ENCODE measurements at places on chromosomes 11 and 22. TPM values are rescaled to one million over a fixed set of nuclear protein-coding genes. Genes with fewer than 3 reads are reported as not detected.

FAM83F gene
- total RNA-seq, result 0.82 TPM

- DNase-seq, result no peak
Measured at GRCh38 chr11:69001243-69002081, 11.6 kb downstream of the MRGPRF start.

- no peak for DNase-seq
Measured at GRCh38 chr11:68958211-68958610, 22.6 kb downstream of the MRGPRD start.

GRCh38 chr11:107591378-107592230 lies 657 bp downstream of the ELMOD1 start:
- peak; percentile 21 for DNase-seq

DNA sequence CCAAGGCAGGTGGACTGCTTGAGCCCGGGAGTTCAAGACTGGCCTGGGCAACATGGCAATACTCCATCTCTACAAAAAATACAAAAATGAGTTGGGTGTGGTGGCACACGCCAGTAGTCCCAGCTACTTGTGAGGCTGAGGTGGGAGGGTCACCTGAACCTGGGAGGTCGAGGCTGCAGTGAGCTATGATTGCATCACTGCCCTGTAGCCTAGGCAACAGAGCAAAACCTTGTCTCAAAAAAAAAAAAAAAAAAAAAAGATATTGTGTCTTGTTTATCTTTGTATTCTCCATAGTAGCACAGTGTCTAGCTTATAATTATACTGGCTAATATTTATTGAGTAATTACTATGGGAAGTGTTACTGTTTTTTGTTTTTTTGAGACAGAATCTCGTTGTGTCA lies 15.8 kb upstream of the GPHA2 start:
- DNase-seq, result no peak

DNA sequence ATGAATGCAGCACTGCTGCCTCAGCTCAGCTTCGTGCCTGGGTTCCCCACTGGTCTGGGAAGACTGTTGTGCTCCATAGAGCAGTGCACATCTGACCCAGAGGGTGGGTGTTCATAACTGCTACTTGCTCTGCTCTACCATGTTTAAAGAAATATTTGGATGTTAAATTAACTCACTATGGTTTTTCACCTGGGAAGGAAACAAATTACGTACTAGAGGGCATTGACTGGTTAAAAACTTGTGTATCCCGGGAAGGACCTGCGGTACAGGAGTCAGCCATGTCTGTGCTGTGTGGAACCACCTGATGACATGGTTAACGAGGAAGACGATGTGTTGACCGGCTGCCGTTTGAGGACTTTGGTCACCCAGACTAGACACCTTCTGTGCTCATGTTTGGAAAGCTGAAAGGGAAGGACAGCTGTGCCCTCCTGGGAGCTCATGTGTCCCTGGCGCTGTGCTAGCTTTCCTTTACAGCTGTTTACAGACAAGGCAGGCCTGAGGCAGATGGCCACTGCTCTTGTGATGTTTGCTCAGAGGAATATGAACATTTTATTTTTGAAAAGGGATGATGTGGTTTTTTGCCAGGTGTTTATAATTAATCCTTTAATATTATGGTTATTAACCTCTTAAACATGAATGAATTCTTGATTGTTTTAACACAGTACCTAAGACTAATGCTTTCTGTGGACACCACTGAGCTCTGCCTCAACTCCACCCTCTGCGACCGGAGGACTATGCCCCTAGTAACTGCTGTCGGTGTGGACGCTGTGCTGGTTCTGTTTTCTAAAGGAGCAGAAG lies 14.3 kb upstream of the AIFM3 start:
- DNase-seq, result no peak

DNA sequence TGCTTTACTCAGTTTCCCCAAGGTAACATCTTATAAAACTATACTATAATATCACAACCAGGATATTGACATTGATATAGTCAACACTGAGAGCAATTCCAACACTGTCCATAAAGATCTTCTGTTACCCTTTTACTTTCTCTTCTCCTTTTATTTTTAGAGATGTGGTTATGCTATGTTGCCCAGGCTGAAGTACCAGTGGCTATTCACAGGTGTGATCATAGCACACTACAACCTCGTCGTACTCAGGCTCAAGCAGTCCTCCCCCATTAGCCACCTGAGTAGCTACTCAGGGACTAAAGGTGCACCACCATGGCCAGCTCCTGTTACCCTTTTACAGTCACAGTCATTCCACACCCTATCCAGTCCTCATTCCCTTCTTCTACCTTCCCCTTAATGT lies 119.7 kb downstream of the CWF19L2 start:
- no peak for DNase-seq

SLC29A2 gene
- total RNA-seq, result 6.6 TPM

CRACR2B gene
- 2.6 TPM for total RNA-seq

DNA sequence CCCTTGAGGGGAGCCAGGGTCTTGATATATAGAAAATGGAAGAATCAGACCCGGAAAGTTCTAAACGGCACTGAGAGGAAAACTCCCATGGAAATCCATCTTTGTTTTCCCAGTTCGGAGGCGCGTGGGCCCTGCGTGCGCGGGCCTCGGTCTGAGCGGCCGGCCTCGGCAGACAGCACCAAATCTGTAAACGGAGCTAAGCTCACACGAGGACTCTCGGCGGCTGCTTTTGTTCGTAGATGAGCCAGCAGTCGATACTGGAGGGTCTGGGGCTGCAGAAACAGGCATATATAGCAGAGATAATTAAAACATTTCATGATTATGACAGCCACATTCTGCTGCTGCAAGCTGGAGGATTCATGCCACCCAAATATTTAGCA lies 68.5 kb upstream of the PPARA start:
- no peak for DNase-seq

DNA sequence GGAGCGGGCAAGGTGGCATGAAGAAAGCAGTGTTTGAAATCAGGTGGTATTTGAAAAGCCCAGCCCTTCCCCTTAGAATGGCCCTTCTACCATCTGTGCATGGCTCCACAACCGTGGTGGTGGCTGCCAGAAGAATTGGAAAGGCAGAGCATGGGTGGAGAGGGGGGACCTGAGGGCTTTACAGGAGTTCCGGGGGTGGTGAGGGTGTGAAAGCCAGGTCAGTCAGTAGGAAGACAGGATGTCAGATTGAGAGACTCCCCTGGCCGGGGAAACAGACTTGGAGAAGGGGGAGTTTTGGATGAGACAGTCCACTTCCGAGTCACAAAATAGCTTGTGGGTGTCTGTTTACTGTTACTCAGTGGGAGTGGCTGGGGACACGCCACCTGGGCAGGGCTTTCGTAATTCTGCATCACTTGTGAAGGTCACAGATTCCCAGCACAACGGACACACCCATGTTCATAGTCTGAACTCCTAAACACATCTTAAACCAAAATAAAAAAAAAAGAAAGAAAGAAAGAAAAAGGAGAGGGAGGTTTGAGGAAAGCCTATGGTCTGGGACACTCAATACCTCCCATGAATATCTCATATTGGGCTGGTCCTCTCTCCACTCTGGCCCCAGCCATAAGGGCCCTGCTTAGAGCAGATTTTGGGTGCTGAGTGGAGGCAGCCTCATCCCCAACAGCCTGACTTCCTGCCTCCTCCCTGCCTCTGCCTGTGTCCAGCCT lies 24.4 kb upstream of the SMIM35 start:
- no peak for DNase-seq

DNA sequence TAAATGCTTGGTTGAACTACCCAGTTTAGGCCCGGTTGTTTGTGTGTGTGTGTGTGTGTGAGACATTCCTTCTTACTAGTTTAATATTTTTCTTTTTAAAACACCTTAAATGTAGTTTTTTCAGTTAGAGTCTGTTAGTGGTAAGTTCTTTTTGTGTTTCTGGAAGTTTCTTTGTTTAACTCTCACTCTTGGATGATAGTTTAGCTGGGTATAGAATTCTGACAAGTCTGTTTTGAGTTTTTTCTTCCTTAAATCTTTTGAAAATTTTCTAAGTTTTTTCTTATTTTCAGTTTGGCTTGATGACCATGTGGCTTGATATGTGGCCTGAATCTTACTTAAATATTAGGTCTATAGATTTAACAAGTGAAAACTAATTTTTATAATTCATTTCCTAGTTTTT lies 60.1 kb downstream of the PDE3B start:
- DNase-seq, result no peak

- peak; percentile 77 for DNase-seq
Measured at GRCh38 chr11:10351765-10352641, 47.1 kb downstream of the ADM start.

DNA sequence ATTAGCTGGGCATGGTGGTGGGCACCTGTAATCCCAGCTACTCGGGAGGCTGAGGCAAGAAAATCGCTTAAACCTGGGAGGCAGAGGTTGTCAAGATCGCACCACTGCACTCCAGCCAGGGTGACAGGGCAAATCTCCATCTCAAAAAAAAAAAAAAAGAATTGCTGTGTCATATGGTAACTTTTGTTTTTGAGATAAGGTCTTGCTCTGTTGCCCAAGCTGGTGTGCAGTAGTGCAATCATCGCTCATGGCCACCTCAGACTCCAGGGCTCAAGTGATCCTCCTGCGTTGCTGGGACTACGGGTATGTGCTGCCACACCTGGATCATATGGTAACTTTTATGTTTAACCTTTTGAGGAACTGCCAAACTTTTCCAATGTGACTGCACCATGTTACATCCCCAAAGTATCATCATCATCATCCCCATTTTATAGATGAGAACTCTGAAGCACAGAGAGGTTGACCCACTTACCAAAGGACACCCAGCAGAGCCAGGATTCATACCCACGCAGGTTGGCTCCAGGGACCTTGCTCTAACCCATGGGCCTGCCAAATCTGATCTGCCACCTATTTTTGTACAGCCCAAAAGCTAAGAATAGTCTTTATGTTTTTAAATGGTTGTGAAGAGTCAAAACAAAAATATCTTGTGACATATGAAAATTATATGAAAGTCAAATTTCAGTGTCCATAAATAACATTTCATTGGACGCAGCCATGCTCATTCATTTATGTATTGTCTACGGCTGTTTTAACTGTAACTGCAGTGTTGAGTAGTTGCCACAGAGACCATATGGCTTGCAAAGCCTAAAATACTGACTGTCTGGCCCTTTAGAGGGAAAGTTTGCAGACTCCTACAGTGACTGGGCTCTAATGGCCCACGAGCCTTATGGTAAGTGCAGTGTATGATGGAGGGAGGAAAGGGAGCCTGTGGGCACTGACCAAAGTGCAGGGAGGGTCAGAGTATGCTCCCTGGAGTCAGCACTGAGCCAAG lies 45.3 kb downstream of the GDPD5 start:
- DNase-seq, result no peak

MB gene
- not detected for total RNA-seq

OR51B2 gene
- not detected for total RNA-seq

PLAAT5 gene
- total RNA-seq, result 0.36 TPM

DNA sequence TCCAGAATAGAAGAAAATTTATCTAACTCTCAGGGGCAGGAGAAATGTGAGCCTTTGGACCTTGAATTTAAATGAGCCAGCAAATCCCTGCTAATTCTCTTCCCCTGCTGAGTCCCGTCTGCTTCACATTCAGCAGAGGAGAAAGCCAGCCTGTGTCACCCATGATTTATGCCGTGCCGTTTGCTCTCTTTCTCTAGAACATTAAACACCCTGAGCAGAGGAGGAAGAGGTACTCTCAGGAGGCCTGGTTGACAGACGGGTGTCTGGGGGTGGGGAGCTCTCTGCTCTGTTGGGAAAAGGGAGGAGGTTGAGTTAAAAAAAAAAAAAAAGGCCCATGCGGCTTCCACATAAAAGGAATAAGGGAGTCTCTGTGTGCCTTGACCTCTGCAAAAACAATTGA lies 11.3 kb upstream of the MTMR3 start:
- no peak for DNase-seq

DNA sequence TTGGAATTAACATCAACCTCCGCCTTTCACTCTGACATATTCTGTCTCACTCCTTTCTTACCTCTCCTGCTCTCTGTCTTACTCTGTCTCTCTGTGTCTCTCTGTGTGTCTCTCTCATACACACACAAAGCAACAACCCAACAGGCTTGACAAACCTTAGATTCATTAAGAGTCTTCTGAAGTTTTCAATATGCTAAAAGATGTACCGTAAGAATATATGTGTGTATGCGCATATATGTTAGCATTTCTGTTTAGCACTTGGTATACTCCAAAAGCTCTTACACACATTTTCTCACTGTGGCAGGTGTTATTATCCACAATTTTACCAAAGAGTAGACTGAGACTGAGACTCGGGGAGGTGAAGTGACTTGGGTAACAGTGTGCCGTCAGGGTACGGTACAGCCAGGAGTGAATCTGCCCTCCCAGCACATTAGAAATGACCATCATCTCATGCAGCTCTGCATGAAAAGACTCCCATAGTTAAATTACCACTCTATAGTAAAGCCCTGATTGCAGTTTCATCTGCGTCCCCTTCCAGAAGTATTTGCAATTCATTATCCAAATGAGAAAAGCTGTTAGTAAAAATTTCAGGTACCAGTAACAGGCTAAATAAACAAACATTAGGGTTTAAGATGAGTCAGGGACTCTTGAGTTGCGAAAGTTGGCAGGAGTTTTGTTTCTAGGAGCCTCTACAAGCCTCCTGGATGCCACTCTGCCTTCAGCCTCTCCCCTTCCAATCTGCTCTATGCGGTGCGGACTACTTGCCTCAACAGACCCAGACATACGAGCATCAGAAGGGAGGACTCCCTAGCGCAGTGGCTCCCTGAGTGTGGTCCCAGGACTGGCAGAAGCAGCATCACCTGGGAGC lies 195.2 kb upstream of the TMEM45B start:
- peak; percentile 54 for DNase-seq

TEX12 gene
- total RNA-seq, result not detected

MUC2 gene
- total RNA-seq, result not detected

DNA sequence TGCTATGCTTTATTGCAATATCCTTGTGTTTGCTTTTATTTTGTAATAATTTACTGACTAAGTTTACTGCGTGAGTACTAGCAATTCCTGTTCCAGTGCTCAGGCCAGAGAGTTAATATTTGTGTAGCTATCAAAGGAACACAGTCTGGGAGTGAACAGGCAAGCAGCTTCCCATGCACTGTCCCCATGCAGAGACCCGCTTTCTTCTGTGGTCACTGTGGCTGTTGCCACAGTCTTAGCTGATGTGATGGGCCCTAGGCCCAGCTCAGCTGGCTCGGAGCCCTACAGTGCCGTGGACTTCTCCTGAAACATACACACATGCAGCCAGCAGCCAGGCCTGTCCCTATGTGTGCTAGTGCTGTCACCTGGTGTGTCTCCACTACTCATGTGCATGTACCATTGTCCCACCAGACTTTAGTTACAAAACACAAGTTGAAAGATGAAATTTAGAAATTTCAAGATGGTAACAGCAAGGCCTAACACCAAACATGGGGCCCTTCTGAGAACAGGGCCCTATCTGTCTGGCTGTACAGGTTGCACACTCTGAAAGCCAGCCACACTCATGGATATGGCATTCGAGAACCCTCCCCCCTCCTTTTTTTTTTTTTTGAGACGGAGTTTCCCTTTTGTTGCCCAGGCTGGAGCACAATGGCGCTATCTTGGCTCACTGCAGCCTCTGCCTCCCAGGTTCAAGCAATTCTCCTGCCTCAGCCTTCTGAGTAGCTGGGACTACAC lies 12.3 kb upstream of the SCUBE2 start:
- no peak for DNase-seq

OR2AG2 gene
- total RNA-seq, result 0.27 TPM
